ENCODE measurements at places on chromosomes 7 and 10.

GRCh38 chr7:102079140-102080018 lies 207.3 kb upstream of the SH2B2 start:
- DNase-seq = no peak

- no peak for DNase-seq
Observed at GRCh38 chr7:28551331-28551730, 139.0 kb downstream of the CREB5 start.

DNA sequence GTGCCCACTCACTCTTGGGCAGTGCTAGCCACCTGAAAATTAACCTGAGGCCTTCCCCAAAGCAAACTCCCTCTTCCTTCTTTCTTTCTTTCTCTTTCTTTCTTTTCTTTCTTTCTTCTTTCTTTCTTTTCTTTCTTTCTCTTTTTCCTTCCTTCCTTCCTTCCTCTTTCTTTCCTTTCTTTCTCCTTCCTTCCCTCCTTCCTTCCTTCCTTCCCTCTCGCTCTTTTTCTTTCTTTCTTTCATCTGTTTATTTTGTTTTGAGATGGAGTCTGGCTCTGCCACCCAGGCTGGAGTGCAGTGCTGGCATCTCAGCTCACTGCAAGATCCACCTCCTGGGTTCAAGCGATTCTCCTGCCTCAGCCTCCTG lies 17.0 kb upstream of the KPNA7 start:
- DNase-seq = no peak

GRCh38 chr7:98626460-98627412 lies 9.7 kb downstream of the NPTX2 start:
- peak; percentile 18 for DNase-seq

GRCh38 chr7:129607471-129608120 lies 3.9 kb upstream of the NRF1 start:
- DNase-seq = peak; percentile 54

GRCh38 chr7:92834507-92835260 lies 1.7 kb downstream of the CDK6 start:
- DNase-seq = peak; percentile 52

GRCh38 chr10:22849077-22849805 lies 78.6 kb upstream of the ARMC3 start:
- peak; percentile 33 for DNase-seq

- no peak for DNase-seq
Observed at GRCh38 chr10:3195286-3195685, 22.7 kb upstream of the PITRM1 start.

GRCh38 chr7:9149499-9150082 lies 716.2 kb downstream of the NXPH1 start:
- no peak for DNase-seq

DNA sequence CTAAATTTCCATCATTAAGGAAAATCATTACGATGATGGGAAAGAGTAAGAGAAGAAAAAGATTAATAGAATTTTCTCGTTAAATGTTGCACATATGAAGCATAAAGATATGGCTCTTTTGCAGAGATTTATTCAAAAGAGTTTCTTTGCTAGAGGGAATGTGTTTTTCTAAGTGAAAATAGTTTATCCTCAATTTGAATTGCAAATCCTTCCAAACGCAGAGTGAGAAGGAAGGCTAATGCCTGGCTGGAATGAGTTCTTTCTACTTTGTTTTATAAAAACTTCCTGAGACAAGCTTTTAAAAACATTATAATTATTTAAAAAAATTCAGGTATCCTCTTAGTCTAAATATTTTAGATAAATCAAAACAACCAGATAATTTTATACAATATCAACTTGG lies 14.2 kb downstream of the CYP26A1 start:
- DNase-seq = no peak
